ENCODE measurements at places on chromosomes 2 and 18.

GRCh38 chr2:97348265-97348664 lies 235.3 kb downstream of the ANKRD36 start:
- DNase-seq: no peak

GRCh38 chr18:75727456-75727855 lies 300.0 kb upstream of the SMIM21 start:
- DNase-seq: no peak

DNA sequence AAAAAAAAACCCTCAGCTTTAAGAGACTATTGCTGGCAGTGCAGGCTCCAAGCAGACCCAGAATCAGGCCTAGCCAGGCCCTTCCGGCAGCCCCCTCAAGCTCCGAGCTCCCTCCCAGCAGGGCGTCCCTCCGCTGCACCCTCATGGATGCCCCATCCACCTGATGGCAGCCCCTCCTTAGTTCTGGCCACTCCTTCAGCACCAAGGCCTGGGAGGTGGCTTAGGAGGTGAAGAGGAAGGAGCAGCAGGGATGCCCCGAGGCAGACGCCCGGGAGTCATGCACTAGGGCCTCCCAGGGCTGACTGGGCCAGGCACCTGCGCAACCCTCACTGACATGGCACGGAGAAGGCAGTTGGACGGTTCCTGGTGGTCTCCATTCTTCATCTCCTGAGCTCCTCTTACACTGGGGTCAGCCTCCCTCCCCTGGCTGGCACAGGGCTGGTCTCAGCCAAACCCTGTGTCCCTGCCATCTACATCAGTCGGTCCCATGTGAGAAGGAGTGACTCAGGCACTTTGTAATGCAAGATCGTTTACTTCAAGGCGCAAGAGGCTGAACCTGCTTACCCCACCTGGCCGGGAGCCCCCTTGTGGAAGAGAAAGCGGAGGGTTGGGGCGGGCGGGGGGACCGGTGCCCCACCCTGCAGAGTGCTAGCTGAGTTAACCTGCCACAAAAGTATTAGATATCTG lies 53.5 kb upstream of the ID2 start:
- DNase-seq: no peak

- no peak for DNase-seq
These were observed 378 bp upstream of the IAH1 start for GRCh38 chr2:9473985-9474360.

- no peak for DNase-seq
These were observed 59.9 kb upstream of the REG3A start for GRCh38 chr2:79219383-79219988.

- DNase-seq: no peak
These were observed 14.3 kb downstream of the DSG2 start for GRCh38 chr18:31512203-31512764.

DNA sequence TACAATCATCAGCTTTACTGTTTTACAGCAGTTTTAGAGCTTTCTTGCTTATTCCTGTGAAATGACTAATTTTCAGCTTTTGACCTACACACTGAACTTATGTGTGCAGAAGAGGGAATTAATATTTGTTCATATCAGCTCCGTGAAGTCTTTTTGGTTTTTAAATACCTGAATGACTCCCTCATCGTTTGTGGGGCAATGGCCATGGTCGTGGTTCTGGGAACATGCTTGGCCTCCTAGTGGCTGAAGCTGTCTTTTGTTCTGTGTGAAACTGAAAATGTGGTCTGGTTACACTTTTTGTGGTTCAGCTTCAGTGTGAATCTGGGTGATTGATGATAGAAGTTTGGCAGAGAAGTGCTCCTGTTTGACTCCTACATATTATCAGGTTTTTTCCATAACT lies 408.1 kb downstream of the THSD7B start:
- DNase-seq: no peak

DNA sequence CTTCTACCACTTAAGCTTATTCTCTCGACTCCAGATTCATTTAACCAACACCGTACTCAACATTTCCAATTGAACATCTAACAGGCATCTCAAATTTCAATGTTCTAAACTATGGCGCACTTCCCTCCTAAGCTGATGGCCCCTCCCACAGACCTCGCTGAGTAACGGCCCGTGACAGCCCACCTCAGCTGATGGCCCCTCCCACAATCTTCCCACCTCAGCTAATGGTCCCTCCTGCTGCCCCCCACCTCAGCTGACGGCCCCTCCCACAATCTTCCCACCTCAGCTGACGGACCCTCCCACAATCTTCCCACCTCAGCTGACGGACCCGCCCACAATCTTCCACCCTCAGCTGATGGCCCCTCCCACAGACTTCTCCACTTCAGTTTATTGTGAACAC lies 57.1 kb upstream of the TSPYL6 start:
- no peak for DNase-seq

DNA sequence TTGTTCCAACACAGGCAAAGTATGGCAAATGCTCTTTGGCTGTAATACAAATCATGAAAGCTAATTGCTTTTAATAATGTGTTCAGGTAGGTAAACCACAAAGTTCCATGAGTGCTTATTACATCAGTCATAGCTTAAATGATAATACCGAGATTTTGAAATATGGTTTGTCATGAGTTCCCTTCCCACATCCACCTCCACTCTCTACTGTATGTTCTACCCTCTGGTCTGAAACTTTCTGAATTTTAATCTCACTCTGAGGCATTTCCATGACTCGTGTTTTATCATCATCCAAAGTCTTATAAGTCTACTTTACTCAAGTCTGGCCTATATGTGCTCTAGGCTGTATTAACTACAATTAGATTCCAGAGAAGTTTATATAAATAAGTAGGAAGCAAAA lies 354.8 kb downstream of the AKAIN1 start:
- no peak for DNase-seq

DNA sequence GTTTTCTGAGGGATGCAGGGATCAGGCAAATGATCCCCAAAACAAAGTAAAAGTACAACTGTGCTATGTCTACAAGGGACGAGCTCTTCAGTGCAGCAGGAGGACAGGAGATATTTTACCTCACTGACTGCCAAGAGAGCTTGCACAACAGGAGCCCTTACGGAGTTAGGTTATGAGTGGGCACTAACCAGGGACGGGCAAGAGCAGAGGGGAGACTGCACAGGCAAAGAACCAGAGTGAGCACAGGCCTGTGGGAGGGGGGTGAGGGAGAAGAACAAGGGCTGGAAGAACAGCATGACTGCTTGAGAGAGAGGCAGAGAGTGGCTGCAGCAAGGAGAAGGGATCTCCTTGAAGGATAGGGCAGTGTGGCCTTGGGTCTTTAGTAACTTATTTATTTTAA lies 101.1 kb upstream of the PID1 start:
- DNase-seq: no peak

GRCh38 chr2:168355779-168356476 lies 100.1 kb upstream of the CERS6 start:
- no peak for DNase-seq

GRCh38 chr2:203649176-203649814 lies 57.1 kb upstream of the CD28 start:
- DNase-seq: no peak

DNA sequence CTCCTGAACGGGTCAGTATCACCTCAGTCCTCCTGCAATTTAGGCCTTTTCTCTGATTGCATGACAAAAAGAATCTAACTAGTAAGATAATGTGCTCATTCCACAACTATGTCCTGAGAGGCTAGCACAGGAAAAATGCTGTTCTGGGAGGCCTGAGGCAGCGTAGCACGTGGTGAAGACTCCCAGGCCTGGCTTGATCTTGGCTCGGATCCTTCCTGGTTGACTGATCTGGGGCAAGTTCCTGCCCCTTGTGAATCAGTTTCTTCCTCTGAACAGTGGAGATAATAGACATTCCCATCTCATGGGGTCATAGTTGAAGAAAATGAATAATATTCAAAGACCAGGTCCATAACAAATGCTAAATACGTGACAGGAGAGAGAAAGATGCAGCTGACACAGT lies 12.3 kb downstream of the FBLN7 start:
- DNase-seq: no peak

DNA sequence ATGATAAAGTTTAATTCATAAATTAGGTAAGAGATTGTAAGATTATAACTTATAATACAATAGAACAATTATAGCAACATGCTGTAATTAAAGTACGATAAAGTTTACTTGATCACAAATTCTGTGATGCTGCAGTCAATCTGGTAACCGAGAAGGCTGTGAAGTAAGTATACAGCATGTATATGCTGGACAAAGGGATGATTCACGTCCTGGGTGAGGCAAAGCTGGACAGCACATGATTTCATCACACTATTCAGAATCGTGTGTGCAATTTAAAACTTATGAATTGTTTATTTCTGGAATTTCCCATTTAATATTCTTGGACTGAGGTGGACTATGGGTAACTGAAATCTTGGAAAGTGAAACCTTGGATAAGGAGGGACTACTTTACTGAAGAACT lies 522.2 kb upstream of the CNTNAP5 start:
- no peak for DNase-seq

GRCh38 chr2:154381931-154382794 lies 316.3 kb upstream of the KCNJ3 start:
- DNase-seq: no peak

GRCh38 chr2:46165916-46166315 lies 131.3 kb upstream of the EPAS1 start:
- DNase-seq: no peak

DNA sequence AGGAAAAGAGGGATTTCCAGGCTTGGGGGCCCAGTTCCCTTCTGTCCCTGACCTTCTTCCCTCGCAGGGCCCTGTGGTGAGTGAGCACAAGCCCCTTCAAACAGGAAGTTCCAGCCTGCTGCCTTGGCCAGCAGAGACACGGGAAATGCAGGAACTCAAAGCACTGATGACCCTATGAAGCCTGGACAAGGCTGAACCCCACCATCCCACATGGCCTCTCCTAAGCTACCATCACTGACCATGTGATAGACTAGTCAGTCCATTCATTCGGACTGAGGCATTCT lies 196.4 kb downstream of the TNS1 start:
- DNase-seq: no peak

DNA sequence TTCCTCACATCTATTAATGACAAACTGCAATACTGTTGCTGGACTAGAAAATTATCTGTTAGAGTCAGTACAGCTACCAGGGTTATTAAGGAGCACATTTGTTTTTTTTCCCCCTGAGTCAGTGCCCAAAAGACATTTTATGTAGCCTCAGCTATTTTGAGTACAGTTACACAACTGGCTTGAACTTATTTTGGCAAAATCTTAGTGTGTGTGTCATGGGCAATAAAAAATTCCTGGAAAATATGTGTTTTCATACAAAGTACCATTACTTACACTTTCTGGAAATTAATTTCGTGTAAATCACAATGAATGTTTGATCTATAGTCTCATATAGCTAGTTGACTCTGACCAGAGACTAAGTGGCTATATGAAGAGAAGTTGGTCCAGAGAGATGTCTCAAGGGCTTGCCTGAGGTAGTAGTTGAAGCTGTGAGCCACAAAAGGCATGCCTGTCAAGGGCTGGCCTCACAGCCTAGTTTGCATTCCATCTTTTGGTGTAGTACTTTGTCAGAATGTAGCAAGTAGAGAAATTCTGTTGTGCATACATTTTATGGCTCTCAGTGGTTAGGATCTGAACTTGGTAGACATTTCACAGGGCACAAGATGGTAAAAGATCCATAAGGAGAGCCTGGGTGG lies 283.4 kb downstream of the MTX2 start:
- no peak for DNase-seq

GRCh38 chr2:196703695-196704094 lies 64.2 kb downstream of the CCDC150 start:
- no peak for DNase-seq

DNA sequence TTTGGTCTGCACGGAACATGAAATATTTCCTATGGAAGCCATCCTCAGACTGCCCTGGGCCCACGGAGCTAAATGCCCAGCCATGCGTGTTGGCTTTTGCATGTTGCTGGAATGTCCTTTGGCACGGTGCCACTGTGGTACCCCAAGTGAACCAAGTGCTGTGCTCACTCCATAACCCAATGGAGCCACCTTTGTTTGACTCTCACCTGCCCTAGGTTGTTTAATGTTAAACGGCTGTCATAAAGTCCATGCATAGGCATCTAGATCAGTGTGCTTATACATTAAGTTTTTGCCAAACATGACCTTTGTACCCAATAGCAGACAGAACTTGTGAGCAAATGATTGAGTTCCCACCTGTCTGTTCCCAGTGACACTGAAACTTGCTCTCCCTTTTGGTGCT lies 59.9 kb upstream of the TMEM87B start:
- DNase-seq: no peak

- no peak for DNase-seq
These were observed 83.9 kb downstream of the AAK1 start for GRCh38 chr2:69559442-69560146.

DNA sequence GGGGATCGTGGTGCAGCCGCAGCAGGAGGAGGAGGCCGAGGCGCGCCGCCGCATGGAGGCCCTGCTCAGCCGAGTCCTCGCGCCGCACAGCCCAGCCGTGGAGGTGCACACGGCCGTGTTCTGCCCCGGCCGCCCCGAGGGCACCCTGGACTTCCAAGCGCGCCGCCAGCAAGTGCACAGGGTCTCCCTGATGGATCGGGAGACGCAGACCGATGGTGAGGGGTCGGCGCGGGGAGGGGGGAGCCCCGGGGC lies 5.1 kb upstream of the SPATA3 start:
- DNase-seq: no peak

- no peak for DNase-seq
These were observed 127.6 kb downstream of the ALPK2 start for GRCh38 chr18:58501066-58501896.

Measured in DMS 273 treated with DMSO at 0.1 percent for 48 hours (cell line).